Heart left ventricle (tissue), 16 donors: ENCODE measurements at places on chromosomes 5 and 9.

DNA sequence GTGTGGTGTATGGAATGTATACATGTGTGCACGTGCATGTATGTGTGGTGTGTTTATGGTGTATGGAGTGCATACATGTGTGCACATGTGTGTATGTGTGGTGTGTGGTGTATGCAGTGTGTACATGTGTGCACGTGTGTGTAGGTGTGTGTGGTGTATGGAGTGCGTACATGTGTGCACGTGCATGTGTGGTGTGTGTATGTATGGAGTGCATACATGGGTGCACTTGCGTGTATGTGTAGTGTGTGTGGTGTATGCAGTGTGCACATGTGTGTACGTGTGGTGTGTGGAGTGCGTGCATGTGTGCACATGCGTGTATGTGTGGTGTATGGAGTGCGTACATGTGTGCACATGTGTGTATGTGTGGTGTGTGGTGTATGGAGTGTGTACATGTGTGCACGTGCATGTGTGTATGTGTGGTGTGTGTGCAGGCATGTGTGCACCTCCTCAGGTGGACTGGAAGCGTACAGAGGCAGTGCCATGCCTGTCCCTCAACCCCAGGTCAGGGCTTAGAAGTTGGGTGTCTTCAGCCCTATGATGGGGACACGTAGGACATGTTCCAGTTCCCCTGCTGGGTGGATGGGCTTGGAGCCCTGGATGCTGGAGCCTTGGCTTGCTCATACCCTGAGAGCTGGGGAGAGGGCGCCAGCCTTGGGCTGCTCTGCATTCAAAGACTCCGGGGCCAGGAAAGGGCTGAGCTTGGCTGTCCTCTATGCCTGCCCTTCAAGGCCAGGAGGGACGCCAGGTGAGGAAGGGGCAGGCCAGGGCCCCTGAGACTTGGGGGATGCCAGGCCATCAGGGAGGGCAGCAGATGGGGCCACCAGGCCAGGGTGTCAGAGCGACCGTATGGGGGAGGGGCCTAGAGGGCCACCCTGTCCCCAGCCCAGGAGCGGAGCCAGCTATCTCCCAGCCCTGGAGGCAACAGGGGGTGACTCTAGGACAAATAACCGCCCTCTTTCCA, 12.2 kb downstream of the MYMK start:
- H3K27me3 ChIP-seq, result no peaks in the 10 kb centered on the region
- no peak overlapping the region for H3K27ac ChIP-seq
- no peak for DNase-seq
- H3K36me3 ChIP-seq, result no peaks in the 10 kb centered on the region
- peaks cover 28% of the 10 kb centered on the region for H3K4me1 ChIP-seq
- H3K4me3 ChIP-seq, result no peak overlapping the region

GRCh38 chr9:77750284-77750683, 102.2 kb upstream of the GNA14 start:
- H3K27me3 ChIP-seq, result no peaks in the 10 kb centered on the region
- no peaks in the 10 kb centered on the region for H3K36me3 ChIP-seq
- no peak for DNase-seq
- H3K27ac ChIP-seq, result no peak overlapping the region
- no peak overlapping the region for H3K4me3 ChIP-seq

GRCh38 chr5:26482810-26483375, 555.5 kb downstream of the CDH9 start:
- no peaks in the 10 kb centered on the region for H3K36me3 ChIP-seq
- no peak overlapping the region for H3K4me3 ChIP-seq

- H3K36me3 ChIP-seq, result no peaks in the 10 kb centered on the region
- no peaks in the 10 kb centered on the region for H3K27me3 ChIP-seq
- no peak overlapping the region for H3K4me3 ChIP-seq
- DNase-seq, result no peak
- no peaks in the 10 kb centered on the region for H3K4me1 ChIP-seq
- no peak overlapping the region for H3K27ac ChIP-seq
These were observed 136.3 kb upstream of the BASP1 start for GRCh38 chr5:17081142-17081541.

GRCh38 chr9:138066049-138066448, 188.5 kb downstream of the CACNA1B start:
- no peaks in the 10 kb centered on the region for H3K36me3 ChIP-seq
- peaks cover 5% of the 10 kb centered on the region for H3K27me3 ChIP-seq
- no peak overlapping the region for H3K4me3 ChIP-seq
- no peaks in the 10 kb centered on the region for H3K4me1 ChIP-seq

DNA sequence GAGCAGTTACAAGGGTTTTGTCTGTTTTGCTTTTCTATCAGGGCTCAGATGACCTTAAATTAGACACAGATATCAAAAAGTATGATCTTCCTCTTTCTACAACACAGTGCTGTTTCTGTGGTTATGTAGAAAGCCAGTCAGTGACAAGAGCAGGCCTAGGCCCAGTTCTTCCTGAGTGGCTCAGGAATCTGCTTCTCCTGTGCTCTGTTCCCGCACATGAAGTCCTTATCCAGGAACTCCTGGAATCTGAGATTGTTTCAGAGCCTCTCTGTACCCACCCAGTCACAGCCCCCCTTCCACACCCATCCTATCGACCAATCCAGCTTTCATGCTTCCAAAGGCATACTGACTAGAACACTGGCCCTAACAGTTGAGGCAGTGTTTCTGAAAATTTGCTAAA, 40.4 kb upstream of the SMU1 start:
- peaks cover 48% of the 10 kb centered on the region for H3K4me1 ChIP-seq
- no peaks in the 10 kb centered on the region for H3K27me3 ChIP-seq
- no peak overlapping the region for H3K27ac ChIP-seq
- no peak overlapping the region for H3K4me3 ChIP-seq
- DNase-seq, result no peak
